ENCODE measurements at places on chromosomes 16 and 17.

DNA sequence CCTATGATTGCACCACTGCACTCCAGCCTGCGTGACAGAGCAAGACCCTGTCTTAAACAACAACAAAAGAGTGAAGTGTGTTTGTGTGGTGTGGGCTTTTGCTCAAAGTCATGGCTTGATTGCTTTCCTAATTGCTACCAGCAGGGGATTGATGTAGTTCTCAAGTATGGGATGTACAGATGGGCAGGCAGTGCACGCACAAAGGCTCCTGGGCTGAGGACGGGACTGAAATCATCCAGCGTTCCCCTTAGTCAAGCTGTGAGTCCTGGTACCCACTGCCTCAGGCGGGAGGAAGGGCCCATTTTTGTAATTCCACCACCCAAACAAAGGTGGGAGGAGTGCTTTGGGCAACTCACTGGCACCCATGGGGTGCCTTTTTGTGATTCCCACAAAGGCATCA, 47.3 kb downstream of the GDE1 start:
- no peak for DNase-seq

GRCh38 chr17:68613739-68614298, 12.7 kb upstream of the FAM20A start:
- peak; percentile 78 for DNase-seq

DNA sequence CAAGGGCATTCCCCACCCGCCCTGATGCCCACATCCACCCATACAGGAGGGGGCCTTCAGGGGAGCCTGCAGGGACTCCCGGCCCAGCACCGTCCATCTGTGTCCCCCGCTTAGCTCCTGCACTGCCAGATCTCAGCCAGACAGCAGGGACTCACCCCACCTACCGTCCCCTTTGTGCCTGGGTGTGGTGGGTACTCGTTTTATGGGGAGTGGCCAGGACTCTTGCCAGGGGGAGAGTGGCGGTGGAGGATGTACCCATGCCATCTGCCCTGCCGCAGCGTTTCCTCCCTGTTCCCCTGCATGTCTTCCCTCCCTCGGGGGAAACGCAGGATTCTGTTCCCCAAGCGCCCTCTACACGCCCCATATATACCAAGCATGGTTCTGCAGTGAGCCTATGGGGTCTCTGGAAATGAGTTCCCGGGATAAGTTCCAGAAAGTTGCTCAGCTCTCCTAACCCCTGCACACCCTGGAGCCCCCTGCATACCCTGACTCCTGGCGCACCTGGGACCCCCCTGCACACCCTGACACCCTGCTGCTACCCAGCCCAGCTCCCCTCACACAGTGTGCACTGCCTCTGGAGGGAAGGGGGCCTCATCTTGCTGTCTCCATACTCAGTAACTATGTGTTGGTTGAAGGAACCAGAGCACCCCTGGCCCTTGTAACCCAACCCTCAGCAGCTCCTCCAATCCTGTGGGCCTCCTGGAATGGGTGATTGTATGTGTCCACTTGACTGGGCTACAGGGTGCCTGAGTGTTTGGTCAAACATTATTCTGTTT, 4.2 kb upstream of the MAFG start:
- no peak for DNase-seq

- DNase-seq: no peak
These were observed 241.4 kb downstream of the PMP22 start for GRCh38 chr17:15023589-15024336.

DNA sequence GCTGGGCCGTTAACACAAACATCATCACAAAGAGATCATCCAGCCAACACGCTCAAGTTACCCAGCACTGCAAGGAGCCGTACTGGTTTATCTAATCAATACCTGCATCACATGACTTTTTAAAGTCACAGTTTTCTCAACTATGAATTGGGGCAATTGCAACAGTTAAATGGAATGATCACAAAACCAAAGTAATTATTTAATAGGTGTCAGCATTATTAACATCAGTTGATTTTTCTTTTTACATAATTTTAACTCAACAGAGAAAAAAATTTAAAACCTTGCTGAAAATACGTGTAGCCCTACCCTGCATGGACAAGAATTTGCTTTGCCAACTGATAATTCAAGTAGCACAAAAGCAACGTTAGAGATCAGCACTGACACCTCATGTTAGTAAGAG, 95.7 kb upstream of the SOX9 start:
- DNase-seq: no peak

- DNase-seq: peak; percentile 79
These were observed 16.2 kb upstream of the NAGLU start for GRCh38 chr17:42519546-42520491.

GRCh38 chr17:72693151-72693878, 399.2 kb downstream of the SLC39A11 start:
- DNase-seq: no peak

GRCh38 chr16:85689285-85689949, 663 bp upstream of the GINS2 start:
- DNase-seq: no peak

DNA sequence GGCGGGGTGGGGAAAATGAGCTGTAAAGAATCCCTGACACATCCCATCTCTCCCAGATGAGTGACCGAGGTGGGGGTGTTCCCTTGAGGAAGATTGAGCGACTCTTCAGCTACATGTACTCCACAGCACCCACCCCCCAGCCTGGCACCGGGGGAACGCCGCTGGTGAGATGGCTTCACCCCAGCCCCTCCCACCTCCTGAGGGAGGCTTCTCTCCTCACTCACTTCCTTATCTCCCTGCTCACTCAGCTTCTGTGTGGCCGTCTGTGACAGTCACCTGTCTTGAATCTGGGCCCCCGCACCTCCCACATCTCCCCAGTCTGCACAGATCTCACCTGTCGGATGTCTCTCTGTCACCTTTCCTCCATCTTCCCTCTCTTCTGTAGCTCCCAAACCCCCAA, 13.4 kb downstream of the PDK2 start:
- no peak for DNase-seq

- DNase-seq: no peak
These were observed 28.7 kb downstream of the ARL4D start for GRCh38 chr17:43427362-43428043.

GRCh38 chr16:84111525-84111924, 5.2 kb downstream of the MBTPS1 start:
- no peak for DNase-seq

DNA sequence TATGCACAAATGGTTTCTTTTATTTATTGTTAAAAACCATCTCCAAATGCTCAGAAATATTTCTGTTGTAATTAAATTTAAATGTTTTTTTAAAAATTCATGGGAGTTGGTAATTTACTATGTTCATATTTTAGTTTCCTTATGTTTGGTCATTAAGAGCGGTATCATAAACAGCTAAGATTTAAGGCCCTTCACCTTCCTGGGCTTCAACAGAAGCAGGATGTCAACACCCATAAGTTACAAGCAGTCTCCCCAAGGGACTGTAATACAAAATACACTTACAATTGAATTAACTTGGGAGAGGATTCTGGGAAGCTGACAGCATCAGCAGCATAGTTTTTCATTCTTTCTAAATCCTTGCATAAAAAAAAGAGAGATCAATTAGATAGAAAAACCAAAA, 30.9 kb upstream of the TANC2 start:
- no peak for DNase-seq

GRCh38 chr16:89050868-89051311, 42.8 kb upstream of the ACSF3 start:
- no peak for DNase-seq

- DNase-seq: no peak
These were observed 131.7 kb downstream of the SHISA6 start for GRCh38 chr17:11372692-11373091.

DNA sequence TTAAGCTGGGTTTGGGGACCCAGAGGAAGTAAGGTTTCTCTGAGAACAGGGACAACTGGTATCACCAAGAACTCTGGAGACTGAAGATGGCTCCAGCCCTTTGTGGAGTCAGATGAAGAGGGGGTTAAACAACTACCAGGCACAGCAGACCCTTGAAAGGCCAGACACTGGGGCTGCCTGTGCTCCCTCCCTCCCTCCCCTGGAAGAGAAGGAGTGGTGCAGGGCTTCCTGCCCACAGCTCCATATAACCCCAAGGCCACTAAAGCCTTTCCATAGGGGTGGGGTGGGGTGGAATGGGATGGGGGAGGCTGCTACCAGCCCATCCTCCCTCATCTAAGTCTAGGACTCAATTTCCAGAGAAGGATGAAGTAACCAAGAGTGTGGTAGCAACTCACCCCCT, 66.7 kb downstream of the CCDC182 start:
- DNase-seq: no peak

GRCh38 chr17:48605409-48605919, 678 bp upstream of the HOXB6 start:
- DNase-seq: no peak

DNA sequence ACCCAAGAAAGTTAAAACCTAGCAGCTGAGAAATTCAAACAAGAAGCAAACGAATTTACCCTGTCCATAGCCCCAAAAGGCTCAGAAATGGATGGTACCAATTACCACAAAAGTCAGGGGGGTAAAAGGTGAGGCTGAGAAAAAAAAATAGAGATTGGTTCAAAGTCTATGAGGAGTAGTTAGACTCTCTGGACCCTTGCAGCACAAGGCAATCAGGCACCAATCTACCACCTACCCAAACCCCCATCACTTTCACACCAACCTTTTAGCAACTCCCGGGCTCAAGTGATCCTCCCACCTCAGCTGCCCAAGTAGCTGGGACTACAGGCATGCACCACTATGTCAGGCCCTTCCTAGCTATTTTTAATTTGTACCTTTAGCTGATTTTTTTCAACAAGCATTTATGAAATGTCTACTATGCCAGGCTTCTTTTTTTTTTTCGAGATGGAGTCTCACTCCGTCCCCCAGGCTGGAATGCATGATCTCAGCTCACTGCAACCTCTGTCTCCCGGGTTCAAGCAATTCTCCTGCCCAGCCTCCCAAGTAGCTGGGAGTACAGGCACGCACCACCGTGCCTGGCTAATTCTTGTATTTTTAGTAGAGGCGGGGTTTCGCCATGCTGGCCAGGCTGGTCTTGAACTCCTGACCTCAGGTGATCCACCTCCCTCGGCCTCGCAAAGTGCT, 40.8 kb downstream of the USP32 start:
- no peak for DNase-seq

DNA sequence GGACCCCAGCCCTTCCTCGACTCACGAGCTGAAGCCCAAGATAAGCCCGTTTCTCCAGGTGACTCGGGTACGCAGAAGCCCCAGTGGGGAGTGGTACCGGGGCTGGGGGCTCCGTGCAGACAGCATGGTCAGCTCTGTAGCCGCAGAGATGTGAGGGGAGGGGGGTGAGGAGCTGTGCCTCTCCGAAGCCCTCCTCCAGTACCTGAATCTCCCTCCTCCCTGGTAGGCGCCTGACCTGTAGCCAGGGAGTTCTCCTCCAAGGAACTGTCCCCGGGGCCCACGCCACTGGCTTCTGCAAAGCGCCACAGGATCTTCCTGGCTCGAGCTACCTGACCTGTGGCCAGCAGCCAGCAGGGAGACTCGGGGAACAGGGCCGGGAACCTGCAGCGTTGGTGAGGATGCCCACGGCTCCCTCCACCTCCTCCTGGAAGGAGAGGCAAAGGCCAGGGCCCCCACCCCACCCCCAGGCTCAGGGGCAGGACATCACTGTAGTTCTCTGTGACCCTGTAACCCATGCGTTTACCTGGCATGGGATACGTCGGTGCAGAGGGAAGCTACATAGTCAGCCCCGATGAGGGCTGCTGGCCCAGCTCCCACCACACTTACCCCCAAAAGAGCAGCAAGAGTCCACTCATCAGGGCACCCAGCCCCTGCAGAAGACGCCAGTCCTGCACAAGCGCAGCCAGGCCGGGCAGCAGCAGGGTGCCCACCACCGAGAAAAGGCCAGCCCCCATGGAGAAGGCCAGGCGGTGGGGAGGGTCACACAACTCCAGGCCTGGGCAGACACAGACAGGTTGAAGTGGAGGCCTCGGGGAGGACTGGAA, 1.7 kb downstream of the SLC22A31 start:
- DNase-seq: no peak

DNA sequence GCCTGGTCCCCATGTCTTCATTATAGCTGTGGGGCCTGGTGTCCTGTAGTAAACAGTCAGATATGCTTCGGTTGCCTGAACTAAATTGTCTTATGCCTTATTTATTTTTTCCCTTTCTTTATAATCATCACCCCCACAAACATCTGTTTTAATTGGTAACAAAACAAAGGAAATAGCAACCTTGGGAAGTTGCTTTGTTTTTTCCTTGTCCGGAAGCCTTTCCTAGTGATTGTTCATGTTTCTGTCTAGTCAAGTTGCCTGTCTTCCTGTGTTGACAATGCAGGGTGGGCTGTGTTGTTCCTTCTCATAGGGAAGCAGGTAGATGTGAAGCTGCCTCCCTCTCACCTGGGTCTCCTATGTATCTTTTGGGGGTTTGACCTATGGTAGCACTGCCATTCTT, 16.7 kb downstream of the PGS1 start:
- DNase-seq: no peak

DNA sequence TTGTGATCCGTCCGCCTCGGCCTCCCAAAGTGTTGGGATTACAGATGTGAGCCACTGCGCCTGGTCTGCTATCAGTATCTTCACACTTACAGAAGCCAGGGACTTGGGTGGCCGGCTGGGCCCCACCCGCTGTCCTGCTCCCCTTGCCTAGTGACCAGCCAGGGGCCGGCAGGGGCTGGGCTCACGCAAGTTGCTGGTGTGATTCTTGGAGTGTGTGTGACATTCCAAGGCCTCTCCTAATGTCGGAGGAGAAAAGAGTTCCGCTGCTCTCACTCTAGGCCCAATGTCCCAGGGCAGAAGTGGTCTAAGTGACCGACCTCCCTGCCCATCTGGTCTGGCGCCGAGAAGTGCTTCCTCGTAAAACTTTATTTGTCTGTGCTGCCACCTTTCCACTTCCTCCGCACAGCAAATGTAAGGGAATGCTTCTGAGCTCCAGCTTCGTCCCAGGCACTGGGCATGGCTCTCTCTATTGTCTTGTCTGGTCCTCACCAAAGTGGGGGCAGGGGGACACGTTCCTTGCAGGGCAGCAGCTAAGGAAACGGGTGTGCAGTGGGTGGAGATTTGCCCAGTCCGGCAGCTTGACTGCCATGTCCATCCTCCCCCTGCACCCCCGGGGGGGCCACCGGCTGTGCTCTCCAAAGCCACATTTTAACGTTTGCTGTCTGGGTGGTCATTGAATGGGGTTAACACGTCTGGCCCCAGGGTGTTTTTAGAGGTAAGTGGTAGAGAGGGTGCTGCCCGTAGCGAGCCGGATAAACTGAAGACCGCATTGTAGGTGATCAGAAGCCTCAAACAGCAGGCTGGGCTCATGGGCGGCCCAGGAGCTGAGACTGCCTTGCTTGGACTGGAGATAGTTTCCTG, 7.8 kb upstream of the GSE1 start:
- no peak for DNase-seq

- DNase-seq: peak; percentile 80
These were observed 160.9 kb downstream of the SLC39A11 start for GRCh38 chr17:72931635-72932034.

- no peak for DNase-seq
These were observed 78.9 kb upstream of the GNG13 start for GRCh38 chr16:879461-879861.
